Smooth muscle cell of trachea (primary cell): ENCODE measurements at places on chromosomes 7 and 10. TPM values are rescaled to one million over a fixed set of nuclear protein-coding genes. Genes with fewer than 3 reads are reported as not detected.

Gene NUTM2D
- 2.2 and 4.1 TPM in 2 replicates for total RNA-seq

Gene INPP5A
- 37.8 and 54.6 TPM in 2 replicates for total RNA-seq

Gene DEPP1
- total RNA-seq, result 38.4 and 77.9 TPM in 2 replicates

Gene AKR1D1
- not detected in 2 replicates for total RNA-seq

Gene ANKRD61
- not detected in 2 replicates for total RNA-seq

Gene HTR7
- 0.58 and 0.83 TPM in 2 replicates for total RNA-seq

Gene CRYGN
- total RNA-seq, result 0.58 and 0.83 TPM in 2 replicates

Gene SLC26A4
- total RNA-seq, result 0.33 and 1.7 TPM in 2 replicates

Gene CDC14C
- 0.15 and 0.17 TPM in 2 replicates for total RNA-seq

Gene ASZ1
- not detected in 2 replicates for total RNA-seq

Gene LRRN3
- total RNA-seq, result 1.8 and 3.2 TPM in 2 replicates

Gene SGPL1
- 20.7 and 24.0 TPM in 2 replicates for total RNA-seq

Gene ANK3
- 0.99 and 4.5 TPM in 2 replicates for total RNA-seq

Gene ANXA8L1
- 0.44 TPM in 1 of 2 replicates, not detected in the other for total RNA-seq

Gene C10orf90
- total RNA-seq, result 0.17 TPM in 1 of 2 replicates, not detected in the other

Gene OIT3
- total RNA-seq, result under 0.01 and 0.17 TPM in 2 replicates

Gene ADRA2A
- total RNA-seq, result under 0.01 TPM in 1 of 2 replicates, not detected in the other

Gene C10orf62
- 0.15 TPM in 1 of 2 replicates, not detected in the other for total RNA-seq

Gene ITGA8
- total RNA-seq, result 1.7 and 5.8 TPM in 2 replicates

Gene OR2A1
- under 0.01 and 0.15 TPM in 2 replicates for total RNA-seq

Gene WDFY4
- total RNA-seq, result under 0.01 TPM in 1 of 2 replicates, not detected in the other

Gene OR9A2
- not detected in 2 replicates for total RNA-seq

Gene SUFU
- 6.3 and 7.4 TPM in 2 replicates for total RNA-seq

Gene TRIM73
- 0.44 and 3.1 TPM in 2 replicates for total RNA-seq

Gene ZNF503
- 17.3 and 22.7 TPM in 2 replicates for total RNA-seq

Gene LFNG
- 0.44 and 2.8 TPM in 2 replicates for total RNA-seq

Gene INA
- 0.44 and 0.99 TPM in 2 replicates for total RNA-seq

Gene BMS1
- 13.6 and 19.3 TPM in 2 replicates for total RNA-seq

Gene FGFR2
- total RNA-seq, result 0.15 and 0.17 TPM in 2 replicates

Gene MYOZ1
- 0.33 TPM in 1 of 2 replicates, not detected in the other for total RNA-seq

Gene RBAK
- 6.8 and 7.7 TPM in 2 replicates for total RNA-seq
